ENCODE measurements at places on chromosomes 12 and 14.
A peak's percentile ranks its signal among the peaks of the same experiment; 100 is the strongest.

DNA sequence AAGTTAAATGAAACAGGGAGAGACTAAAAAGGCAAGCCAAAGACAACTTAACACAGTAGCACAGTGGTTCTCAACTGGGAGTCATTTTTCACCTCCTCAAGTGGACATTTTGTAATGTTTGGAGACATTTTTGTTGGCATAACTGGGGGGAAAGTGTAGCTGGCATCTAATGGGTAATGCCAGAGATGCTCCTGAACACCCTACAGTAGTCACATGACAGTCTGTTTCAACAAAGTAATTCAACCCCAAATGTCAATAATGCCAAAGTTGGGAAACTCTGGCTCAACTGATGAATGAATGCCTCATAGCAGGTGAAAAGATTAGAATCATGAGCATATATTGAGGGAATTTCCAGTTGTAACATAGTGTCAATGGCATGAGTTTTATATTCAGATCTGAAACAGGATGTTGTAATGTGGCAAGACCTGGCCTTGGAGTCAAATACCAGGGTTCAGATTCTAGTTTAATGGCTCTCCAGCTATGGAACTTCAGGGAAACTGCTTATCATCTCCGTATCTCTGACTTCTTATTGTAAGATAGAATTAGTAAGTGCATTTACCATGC is 2.4 kb upstream of the OR4K5 start:
- DNase-seq = no peak

DNA sequence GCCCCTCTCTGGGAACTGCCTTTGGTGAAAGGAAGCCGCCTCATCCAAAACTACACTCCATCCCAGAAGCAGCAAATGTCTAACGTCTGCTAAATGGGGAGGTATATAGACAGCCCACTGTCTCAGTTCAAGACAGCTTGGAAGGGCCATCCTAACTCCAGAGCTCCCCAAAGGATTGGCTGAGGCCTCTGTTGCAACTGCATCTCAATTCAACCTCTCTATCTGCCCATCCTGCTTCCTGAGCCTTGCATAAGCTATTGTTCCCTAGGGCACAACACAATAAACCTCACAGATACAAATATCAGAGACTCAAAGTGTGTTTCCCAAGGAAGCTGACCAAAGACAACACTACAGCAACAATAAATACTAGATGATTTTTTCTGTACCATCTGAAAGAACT is 495.2 kb upstream of the SOX5 start:
- no peak for DNase-seq

DNA sequence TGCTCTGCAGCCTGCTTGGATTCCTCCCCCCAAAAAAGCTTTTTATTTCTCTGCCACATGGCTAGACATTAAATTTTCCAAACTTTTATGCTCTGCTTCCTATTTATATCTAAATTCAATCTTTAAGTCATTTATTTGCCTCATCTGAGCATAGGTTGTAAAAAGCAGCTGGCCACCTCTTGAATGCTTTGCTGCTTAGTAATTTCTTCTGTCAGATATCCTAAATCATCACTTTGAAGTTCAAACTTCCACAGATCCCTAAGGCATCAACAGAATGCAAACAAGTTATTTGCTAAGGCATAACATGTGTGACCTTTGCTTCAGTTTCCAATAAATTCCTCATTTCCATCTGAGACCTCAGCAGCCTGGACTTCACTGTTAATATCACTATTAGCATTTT is 209.6 kb downstream of the FSCB start:
- no peak for DNase-seq

DNA sequence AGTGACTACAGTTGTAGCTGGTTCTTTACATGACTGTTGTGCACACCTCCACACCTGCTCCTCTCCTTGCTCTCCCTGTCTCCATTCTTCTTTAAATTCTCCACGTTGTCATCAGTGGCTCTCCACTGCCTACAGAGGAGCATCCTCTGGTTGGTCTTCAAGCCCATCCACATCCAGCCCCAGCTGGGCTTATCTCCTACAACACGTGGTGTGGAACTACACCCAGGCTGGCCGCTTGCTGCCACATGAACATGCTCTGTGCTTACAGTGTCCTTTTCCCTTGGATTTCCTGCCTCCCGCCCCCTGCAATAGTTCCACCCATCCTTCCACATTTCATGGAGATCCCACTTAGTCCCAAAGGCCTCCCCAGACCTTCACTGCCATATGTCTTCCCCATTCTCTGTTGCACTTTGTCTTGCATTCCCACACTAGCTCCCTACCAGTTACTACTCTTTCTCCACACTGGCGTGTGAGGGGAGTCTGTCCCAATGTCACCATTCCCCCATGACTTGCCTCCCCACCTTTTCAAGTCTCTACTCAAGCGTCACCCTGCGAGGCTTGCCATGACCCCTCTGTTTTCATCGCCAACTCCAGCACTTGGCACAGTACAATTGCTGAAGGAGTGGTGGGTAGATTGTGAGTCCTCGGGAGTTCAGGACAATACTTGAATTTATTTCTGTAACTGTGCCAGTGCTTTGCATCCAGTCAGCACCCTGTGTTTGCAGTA is 9.8 kb upstream of the MCRS1 start:
- DNase-seq = no peak

- no peak for DNase-seq
Measured at GRCh38 chr14:23937203-23937602, 16.4 kb upstream of the DHRS4 start.

- DNase-seq = no peak
Measured at GRCh38 chr12:120978296-120979219, at the start of gene HNF1A. Gene HNF1A, plus strand, starts transcription at chr12:120978543. Its CDS starts 226 bp downstream, at chr12:120978769.

DNA sequence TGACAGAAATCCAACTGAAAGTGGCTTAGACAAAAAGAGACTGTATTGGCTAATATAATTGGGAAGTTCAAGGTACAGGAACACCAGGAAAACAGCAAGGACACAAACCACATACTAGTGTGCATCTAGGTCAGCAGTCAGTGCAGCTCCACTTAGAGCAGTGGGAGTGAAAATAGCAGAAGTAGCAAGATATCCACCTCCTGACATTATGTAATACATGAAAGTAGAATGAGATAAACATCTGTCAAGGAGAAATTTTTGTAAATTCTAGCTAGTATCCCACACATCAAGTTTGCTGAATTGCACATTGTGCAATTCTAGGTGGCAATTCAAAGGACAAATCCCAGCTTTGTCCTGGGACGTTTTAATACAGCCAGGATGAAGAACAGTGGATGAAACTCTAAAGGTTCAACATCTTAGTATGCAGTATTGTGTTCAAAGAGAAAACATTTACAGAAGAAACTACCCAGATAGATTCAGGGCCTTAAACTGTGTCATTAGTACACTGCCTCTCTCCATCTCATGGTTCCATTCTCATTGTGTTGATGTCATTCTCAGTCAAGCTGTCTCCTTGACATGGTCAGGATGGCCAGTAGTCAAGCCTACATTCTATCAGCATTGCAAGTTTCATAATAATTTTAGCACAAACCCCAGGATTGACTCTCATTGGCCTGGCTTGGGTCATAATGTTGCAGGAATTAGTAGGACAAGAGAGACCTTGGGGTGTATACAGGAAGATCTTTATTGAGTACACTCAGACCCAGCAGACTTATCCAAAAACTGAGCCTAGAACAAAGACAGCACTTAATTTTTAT is 56.8 kb downstream of the SDR9C7 start:
- no peak for DNase-seq

GRCh38 chr14:45242706-45243105 is 10.3 kb downstream of the MIS18BP1 start:
- DNase-seq = no peak

DNA sequence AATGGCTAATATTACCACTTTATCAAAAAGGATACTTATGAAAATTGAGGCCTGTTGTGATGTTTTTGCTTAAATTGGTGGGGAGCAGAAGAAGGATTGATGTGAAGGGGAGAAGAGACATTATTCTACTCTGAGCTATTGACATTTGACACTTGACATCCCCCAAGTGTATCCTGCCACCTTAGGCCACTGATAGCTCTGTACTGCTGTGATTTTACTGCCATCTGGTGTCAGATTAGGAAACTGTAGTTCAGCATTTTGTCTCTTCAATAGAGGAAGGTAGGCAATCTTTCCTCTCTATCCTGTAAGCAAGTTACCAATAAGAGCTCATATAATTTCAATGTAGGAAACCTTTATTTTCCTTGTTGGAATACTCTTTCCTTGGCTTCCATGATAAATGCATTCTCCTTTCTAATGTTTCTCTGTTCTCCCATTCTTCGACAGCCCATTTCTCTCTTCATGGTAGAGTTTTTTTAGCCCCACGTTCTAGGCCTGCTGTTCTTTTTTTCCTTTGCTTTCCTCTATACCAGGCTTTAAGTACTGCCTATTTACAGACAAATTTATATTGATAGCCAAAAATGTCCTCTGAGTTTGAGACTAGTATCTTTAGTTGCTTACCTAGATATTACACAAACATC is 46.3 kb downstream of the PPHLN1 start:
- no peak for DNase-seq

GRCh38 chr14:69661194-69661537 is 49.8 kb downstream of the SUSD6 start:
- no peak for DNase-seq

- DNase-seq = peak; percentile 70
Measured at GRCh38 chr12:98750511-98750910, 105.4 kb downstream of the APAF1 start.

DNA sequence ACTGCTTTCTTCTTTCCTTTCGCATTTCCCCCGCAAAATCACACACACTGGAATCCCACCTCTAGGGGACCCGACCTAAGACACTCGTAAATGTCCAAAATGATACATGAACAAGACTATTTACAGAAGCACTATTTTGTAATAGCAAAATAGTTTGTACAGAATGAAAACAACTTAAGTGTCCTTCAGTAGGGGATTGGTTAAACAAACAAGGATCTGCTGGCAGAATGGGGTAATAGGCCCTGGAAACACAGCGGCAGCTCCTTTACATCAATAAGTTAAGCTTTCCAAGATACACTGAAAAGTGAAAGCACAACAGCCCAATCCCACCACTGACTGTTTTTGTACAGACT is 48.8 kb downstream of the LTBP2 start:
- no peak for DNase-seq

- no peak for DNase-seq
Measured at GRCh38 chr12:97778111-97778510, 315.5 kb downstream of the RMST start.

GRCh38 chr12:54018468-54018984 is 9.7 kb upstream of the HOXC6 start:
- no peak for DNase-seq

- DNase-seq = peak; percentile 7
Measured at GRCh38 chr14:92680781-92681650, 67.4 kb downstream of the LGMN start.

GRCh38 chr14:87643005-87643404 is 350.0 kb downstream of the GALC start:
- no peak for DNase-seq

- no peak for DNase-seq
Measured at GRCh38 chr12:49804821-49805220, 23.4 kb downstream of the NCKAP5L start.
